ENCODE measurements at places on chromosomes 7 and 10.

DNA sequence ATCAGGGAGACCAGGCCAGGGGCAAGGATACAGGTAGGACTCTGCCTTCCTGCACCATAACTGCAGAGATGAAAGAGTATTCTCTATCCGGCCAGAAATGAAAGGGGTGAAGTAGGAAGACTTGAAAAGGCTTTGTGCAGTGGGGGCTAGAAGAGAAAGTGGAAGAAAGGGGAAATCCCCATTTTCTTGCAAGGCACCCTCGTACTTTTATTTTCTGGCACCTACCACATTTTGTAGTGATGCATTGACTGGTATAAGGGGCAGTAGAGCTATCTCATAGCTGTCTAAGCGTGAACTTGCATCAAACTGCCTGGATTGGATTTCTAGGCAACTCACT, 752 bp upstream of the CAMK2G start:
- no peak for DNase-seq

DNA sequence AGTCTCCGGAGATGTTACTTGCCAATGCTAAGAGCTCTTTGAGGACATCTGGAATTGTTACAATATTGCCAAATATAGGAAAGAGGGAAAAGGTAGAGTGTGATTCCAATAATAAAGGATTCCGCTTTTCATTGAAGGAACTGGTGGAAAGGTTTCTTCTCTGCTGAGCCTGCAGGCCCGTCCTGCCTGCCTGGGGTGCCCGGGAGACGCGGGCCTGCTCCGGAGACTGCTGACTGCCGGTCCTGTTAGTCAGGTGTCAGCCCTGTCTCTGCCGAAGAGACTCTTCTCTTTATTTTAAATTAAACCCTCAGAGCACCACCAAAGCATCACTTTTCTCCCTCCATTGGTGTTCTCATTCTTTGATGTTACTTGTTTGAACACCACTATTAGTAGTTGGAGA, 2.2 kb downstream of the EGFR start:
- no peak for DNase-seq

GRCh38 chr7:99326408-99326782, 697 bp downstream of the ARPC1A start:
- no peak for DNase-seq

DNA sequence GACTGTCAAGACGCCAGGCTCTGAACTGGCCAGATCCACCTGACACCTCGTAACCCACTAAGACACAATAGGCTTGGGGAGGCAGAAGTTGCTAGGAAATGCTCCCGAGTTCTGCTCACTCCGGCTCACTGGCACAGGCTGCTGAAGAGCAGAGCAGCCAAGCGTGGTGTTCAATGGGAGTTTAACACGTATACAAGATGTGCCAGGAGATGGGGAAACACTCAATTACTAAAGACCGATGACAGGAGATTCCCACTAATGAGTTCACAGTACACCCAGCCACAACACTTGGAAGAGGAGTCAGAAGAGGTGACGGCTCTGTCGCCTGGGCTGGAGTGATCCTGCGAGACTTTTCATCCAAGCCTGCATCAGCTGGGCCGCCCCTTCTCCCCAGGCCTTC, 303.4 kb downstream of the GFRA1 start:
- DNase-seq: no peak

DNA sequence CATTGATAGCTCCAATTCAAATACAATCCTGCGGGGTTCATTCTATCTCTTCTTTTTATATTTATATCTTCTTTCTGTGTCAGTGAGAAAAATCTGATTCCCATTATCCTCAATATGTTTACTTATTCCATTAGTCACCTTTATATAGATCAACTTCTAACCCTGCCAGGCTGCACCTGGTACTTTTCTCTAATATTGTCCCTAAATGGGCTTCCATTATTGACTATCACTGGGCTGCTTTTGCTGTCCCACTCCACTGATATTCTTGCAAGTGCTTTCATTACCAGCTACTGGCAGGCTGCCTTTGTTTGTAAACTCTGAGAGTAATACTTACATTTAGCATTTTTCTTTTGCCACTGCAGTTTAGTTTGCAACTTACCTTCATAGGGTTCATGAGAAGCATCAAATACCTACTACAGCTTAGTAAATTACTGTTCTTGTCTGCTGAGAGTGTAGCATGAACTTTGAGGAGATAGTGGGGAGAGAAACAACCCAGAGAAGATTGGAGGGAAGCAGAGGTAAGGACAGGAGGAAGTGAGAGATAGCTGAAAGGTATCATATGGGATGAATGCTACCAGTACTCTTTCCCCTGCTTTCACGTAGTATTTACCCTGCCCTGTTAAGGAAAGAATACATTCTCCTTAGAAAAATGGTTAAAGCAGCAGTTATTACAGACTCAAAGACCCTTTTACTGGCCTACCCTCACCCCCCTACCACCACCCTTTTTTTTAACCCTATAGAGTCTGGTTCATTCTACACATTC, 119.1 kb downstream of the PHTF2 start:
- no peak for DNase-seq

DNA sequence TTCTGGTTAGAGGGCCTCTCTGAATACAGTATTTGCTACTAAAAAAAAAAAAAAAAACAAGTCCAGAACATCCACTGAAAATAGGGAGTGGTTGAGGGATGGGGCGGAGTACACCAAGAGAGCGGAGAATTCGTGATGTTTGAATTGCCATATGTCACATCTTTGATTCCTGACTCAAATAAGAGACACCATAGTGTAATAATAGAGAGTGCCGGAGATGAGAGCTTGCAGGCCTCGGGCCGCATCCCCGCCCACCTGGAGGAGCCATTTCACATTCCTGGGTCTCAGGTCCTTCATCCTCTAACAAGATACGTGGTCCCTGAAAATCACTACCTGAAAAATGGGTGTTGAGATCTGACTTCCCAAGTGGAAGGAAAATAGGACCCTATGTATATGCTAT, 46.8 kb downstream of the KIAA1549 start:
- no peak for DNase-seq

DNA sequence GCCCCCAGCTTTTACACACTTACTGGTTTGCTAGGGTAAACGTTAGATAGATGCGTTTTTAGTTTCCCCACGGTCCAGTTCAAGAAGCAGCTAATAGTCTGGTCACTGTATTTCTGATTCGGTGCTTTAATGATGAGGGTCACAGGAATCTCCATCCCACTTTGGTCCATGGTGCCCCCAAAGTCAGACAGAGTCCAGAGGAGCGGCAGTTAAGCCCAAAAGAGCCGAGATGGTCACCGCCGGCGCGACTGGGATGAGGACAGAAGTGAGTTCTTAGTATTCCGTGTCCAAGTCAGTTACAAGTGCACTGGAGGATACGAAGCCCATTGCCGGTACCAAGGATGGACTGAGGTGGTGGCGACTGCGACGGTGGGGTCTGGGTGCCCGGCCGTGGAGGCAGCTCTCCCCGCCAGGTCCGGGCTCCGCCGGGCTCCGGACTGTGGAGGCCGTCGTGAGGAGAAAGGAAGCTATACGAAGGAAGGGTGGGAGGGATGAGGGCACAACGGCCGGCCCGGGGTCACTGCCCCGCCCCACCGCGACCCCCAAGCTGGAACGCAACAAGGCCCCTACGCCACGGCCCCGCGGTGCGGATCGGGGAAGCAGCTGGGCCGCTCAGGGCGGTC, 663 bp downstream of the HERPUD2 start:
- DNase-seq: no peak

- DNase-seq: peak; percentile 34
These were observed 1.3 kb upstream of the FZD8 start for GRCh38 chr10:35643151-35644049.

DNA sequence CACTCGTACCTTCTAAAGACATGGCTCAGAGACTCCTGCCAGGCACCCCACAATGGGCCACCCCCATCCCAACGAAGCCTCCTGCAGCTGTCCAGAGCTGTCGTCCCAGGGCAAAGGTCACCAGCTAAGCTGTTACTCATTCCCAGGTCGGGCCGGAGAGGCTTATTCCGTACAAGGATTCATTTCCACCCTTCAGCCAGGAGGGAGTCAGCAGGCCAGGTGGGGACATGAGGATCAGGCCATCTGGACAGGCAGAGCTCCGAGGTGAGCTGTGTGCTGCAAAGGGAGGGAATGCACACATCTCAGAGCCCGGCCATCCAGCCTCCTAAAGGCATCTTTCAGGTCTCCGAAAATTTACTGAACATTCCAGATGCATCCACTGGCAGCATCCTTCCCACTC, 63.9 kb upstream of the NANOS1 start:
- DNase-seq: no peak

GRCh38 chr7:2312267-2312929, 1.8 kb downstream of the SNX8 start:
- DNase-seq: no peak

- no peak for DNase-seq
These were observed 11.5 kb upstream of the STEAP4 start for GRCh38 chr7:88318196-88318595.
